ENCODE measurements at places on chromosomes 3 and 15. TPM values are rescaled to one million over a fixed set of nuclear protein-coding genes. Genes with fewer than 3 reads are reported as not detected.

The GRAMD2A gene
- not detected for total RNA-seq

The ITIH3 gene
- 36.5 TPM for total RNA-seq

The HEMK1 gene
- total RNA-seq, result 19.9 TPM

The STAC gene
- total RNA-seq, result 2.9 TPM

The TMCC1 gene
- total RNA-seq, result 45.0 TPM

The ARHGAP11A gene
- 6.3 TPM for total RNA-seq

The PHLDB2 gene
- 78.6 TPM for total RNA-seq

The LOXL1 gene
- 6.1 TPM for total RNA-seq

The ZNF774 gene
- 1.4 TPM for total RNA-seq

The IGSF11 gene
- 1.1 TPM for total RNA-seq

The TRH gene
- not detected for total RNA-seq

The RBSN gene
- 31.6 TPM for total RNA-seq

The USP4 gene
- total RNA-seq, result 103 TPM

The ACTC1 gene
- 1.0 TPM for total RNA-seq

The PROS1 gene
- total RNA-seq, result 37.0 TPM

The PLSCR2 gene
- not detected for total RNA-seq

The SPINK8 gene
- 6.1 TPM for total RNA-seq

The CLDN1 gene
- 3.0 TPM for total RNA-seq

The PARP15 gene
- 94.0 TPM for total RNA-seq

The VIPR1 gene
- total RNA-seq, result 16.3 TPM

Measured in spleen (tissue), 13 donors.